Muscle of leg (tissue), 16 donors: ENCODE measurements at places on chromosomes 6 and 20. TPM values are rescaled to one million over a fixed set of nuclear protein-coding genes. Genes with fewer than 3 reads are reported as not detected.

- DNase-seq, result no peak
These were observed 211.5 kb downstream of the TMEM200A start for GRCh38 chr6:130577178-130577919.

DNA sequence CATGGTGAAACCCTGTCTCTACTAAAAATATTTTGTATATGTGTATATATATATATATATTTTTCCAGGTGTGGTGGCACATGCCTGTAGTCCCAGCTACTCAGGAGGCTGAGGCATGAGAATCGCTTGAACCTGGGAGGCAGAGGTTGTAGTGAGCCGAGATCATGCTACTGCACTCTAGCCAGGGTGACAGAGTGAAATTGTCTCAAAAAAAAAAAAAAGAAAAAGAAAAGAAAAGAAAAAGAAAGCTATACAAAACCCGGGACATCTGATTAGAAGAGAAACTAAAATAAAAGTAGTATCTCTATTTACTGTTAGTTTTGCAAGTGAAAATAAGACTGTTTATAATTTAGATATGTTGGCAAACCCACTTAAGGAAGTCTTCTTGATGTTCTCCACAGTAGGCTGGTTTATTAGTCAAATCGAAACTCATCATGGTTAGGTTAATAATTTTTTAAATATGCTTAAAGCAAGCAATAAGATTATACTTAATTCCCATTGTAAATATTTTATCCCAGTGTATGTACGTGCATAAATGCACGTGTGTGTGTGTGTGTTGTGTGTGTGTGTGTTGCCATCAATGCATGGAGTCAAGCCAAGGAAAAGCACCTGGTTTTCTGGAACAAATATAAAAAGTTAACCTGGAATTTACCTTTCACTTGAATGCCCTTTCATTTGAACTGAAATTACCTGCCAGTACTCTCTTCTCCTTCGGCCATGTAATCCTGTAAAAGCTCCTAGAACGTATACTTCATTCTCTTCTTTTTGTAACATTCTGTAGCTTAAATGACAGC lies 7.1 kb downstream of the VNN2 start:
- no peak for DNase-seq

The KPNA5 gene
- polyA plus RNA-seq, result 8.7 TPM

The DEF6 gene
- 7.3 TPM for polyA plus RNA-seq

DNA sequence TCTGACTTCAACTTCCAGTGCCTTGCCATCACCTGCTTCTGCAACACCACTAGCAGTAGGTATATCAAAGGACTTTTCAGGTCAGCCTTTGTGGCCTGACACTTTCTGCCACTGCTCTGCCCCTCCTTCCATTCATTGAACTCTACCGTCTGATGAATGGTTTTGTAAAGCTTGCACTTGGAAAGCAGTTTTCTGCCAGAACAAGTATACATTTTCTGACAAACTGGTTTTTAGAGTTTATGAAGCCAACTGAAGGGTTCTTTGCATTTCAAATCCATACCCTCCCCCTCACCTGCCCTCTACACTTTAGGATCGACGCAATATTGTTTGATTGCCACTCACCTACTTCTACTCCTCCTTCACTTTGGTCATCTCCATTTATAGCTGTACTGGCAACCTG lies 603.1 kb downstream of the HACE1 start:
- DNase-seq, result no peak

The TNXB gene
- 156 TPM for polyA plus RNA-seq
